ENCODE measurements at places on chromosomes 12 and 14.
A peak's percentile ranks its signal among the peaks of the same experiment; 100 is the strongest.

DNA sequence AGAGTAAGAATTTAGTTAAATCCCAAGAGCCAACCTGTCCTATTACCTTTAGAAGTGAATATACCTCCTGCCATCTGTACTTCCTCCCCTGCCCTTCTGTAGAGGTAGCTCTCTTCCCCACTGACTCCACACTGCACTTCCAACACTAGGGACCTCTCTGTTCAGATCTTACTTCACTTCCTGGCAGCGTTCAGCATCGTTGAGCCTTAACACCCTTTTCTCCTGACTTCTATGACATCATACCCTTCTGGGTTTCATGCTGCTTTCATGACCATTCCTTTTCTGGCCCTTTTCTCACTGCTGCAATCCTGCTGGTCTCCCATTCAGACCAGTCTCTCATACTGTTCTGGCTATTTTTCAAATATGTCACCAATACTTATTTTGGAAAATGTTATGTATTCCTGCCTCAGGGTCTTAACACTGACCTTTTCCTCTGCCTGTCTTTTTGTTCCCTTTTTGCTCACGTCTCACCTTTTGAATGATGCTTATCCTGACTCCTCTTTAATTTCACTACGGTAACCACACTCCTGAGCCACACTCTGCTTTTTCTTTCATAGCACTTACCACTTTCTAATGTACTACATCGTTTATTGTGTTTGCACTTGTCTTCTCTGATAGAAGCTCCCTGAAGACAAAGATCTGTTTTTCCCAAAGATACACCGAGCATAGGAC is 67.6 kb downstream of the PLEKHA5 start:
- no peak for DNase-seq

DNA sequence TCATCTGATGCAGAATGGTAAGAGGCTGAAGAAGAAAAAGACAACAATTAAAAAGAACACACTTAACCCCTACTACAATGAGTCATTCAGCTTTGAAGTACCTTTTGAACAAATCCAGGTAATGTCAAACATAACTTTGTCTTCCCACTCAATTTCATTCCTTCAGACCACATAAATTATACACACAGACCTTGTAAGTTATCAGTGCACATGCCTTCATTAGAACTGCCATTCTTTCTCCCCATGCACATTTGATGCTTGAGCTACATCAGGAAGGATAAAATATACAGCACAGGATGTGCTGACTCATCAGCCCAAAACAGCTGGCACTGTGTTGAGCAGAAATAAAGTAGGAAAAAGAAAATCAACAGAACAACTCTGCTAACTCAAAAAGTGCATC is 246.7 kb downstream of the PAWR start:
- DNase-seq: no peak

- DNase-seq: no peak
Measured at GRCh38 chr14:102088012-102088792, 1.4 kb upstream of the HSP90AA1 start.

- DNase-seq: no peak
Measured at GRCh38 chr12:129937426-129937825, 33.6 kb upstream of the TMEM132D start.

DNA sequence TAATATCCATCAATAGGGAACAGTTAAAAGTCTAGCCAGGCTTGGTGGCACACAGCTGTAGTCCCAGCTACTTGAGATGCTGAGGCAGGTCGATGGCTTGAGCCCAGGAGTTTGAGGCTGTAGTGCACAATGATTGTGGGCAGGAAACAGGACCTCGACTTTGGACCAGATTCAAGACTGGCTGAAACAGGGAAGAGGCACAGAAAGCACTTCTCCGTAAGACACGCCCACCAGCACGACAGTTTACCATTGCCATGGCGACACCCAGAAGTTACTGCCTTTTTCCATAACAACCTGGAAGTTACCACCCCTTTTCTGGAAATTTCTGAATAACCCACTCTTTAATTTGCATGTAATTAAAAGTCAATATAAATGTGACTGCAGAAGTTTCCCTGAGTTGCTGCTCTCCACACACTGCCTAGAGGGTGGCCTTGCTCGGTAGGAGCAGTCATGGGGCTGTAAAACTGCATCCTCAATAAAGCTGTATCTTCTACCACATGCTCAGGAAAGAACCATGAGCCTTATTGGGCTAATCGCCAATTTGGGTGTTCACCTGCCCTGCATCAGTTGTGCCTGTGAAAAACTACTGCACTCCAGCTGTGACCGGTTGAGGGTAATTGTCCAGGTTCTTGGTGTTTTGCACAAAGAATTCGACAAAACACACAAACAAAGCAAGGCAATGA is 4.6 kb upstream of the LRRC23 start:
- DNase-seq: no peak

- DNase-seq: no peak
Measured at GRCh38 chr12:33245434-33245833, 194.2 kb downstream of the SYT10 start.

- no peak for DNase-seq
Measured at GRCh38 chr12:3882896-3883564, 9.8 kb upstream of the PARP11 start.

- peak; percentile 1 for DNase-seq
Measured at GRCh38 chr12:76976777-76977382, 88.5 kb downstream of the E2F7 start.

DNA sequence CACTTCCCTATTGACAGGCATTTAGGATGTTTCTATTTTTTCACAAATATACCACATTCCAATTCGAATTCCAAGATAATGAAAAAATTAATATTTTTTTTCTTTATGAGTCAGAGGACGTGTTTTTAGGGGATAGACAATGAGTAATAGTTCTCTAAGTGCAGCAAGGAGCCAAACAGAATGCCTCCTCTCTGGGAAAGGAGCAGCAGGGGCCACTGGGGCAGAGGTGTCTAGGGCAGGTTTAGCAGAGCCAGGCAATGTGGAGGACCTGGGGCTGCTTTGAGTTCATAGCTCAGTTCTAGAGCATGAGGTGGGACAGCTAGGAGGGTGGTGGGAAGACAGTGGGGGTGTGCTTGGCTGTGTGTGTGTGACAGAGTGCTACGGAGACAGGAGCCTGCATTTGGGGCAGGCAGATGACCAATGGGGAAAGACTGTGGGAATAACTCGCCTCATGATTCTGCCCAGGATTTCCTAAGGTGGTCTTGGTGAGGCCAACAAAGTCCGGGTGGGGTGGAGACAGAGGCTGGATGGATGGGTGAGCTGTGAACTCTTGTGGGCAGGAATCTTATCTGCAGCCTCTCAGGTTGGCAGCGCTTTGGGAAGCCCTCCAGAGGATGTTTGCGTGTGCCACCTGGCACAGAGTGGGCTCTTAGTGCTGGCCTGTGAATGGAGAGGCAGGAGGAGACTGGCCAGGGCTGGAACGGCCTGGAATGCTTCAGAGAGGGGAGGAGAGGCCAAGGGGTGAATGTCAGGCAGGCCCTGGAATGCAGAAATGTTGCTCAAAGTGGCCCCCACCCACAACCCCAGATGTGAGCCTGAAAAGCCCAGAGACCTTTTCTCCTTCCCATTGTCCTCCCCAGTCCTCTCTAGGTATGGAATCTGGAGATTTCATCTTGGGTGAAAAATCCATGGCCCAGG is 2.4 kb upstream of the KRT7 start:
- peak; percentile 50 for DNase-seq

- DNase-seq: no peak
Measured at GRCh38 chr14:74592476-74593201, 19.4 kb downstream of the LTBP2 start.

- peak; percentile 89 for DNase-seq
Measured at GRCh38 chr12:119692997-119693396, 25.1 kb downstream of the PRKAB1 start.

- DNase-seq: no peak
Measured at GRCh38 chr14:73633116-73634010, 11.4 kb upstream of the DNAL1 start.

DNA sequence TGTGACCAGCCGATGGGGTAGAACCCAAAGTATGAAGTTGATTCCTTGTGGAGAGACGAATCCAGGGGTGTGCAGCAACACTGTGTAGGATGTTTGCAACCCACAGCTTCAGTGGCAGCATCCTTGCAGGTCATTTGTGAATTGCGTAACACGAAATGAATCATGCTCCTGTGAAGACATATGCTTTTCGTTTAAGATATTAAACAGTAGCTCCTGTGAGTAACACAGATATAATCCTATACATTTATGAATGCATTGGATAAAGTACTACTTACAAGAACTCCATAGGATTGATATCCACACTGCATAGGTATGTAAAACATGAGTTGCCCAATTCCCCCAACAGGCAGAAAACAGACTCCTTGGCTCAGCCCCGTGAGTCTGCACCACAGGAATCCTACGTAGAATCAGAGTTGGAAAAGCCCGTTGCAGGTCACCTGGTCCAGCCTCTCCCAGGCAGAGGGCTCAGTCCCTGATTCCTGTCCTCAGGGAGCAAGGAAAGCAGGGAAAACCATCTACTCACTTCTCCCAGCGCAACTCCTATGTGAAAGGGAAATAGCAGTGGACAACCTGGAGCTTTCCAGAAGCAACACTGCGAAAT is 75.8 kb downstream of the GPATCH2L start:
- DNase-seq: peak; percentile 38

GRCh38 chr12:109762673-109763191 is 49.1 kb downstream of the FAM222A start:
- DNase-seq: no peak

DNA sequence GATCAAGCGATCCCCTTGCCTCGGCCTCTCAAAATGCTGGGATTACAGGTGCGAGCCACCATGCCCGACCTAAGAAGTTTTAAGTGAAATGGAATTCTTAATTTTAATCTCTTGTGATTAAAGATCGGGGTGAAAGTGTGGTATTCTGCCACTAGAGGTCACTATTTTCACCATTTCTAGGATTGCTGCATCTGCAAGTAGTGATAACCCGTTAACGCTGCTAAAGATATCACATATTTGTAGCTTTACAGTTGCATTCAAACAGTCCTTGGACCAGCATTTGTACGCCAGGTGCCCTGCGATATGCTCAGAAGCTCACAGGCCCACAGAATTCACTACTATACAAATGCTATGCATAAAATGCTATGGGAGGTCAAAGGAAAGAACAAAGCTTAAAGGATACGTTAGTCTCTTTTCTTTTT is 19.3 kb downstream of the CCDC62 start:
- no peak for DNase-seq

- DNase-seq: no peak
Measured at GRCh38 chr14:45222485-45223262, 30.3 kb downstream of the MIS18BP1 start.

GRCh38 chr14:56150645-56151345 is 32.6 kb downstream of the PELI2 start:
- no peak for DNase-seq

GRCh38 chr14:32675433-32675832 is 263.2 kb upstream of the NPAS3 start:
- no peak for DNase-seq

- DNase-seq: no peak
Measured at GRCh38 chr12:51845482-51845881, 3.0 kb downstream of the FIGNL2 start.

Data from AG04449 (cell line).